ENCODE measurements at places on chromosomes 13 and 19.

- no peak for DNase-seq
Measured at GRCh38 chr19:17488593-17489391, 18.5 kb downstream of the SLC27A1 start.

- no peak for DNase-seq
Measured at GRCh38 chr19:1492474-1493006, 1.6 kb downstream of the REEP6 start.

DNA sequence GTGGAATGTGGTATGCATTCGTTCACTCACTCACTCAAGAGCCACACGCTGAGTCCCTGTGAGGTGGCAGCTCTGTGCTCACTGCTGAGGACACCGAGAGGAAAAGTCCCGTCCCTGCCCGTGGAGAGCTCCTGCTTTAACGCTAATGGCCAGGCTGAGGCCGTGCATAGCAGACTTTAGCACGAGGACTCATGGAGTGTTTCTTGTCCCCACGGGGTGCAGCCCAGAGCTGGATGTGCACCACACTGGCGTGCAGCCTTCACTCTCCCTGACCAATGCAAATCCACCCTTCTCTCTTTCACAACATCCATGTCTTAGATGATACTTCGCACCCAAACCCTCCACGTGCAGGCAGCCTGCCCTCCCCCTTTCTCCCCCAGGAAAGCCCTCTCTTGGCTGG is 159.6 kb upstream of the ZNF536 start:
- DNase-seq, result no peak

DNA sequence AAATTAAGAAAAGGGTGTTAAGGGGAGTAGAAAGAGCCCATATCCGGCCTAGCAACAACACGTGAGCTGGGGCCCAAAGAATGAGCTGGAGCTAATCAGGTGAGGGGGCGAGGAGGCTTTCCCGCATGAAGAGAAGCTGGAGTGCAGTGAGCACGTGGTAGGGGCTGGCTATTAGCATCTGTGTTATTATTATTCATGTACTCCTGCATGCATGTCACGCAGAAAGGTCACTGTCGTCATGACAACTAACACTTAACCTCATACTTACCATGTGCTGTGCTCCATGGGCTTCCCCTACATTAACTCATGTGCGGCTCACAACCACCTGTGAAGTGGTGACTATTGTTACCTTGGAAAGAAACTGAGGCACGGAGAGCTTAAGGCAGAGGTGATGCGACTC is 227.6 kb upstream of the UBL3 start:
- DNase-seq, result no peak

GRCh38 chr19:28453420-28453819 is 759.5 kb downstream of the UQCRFS1 start:
- DNase-seq, result no peak

DNA sequence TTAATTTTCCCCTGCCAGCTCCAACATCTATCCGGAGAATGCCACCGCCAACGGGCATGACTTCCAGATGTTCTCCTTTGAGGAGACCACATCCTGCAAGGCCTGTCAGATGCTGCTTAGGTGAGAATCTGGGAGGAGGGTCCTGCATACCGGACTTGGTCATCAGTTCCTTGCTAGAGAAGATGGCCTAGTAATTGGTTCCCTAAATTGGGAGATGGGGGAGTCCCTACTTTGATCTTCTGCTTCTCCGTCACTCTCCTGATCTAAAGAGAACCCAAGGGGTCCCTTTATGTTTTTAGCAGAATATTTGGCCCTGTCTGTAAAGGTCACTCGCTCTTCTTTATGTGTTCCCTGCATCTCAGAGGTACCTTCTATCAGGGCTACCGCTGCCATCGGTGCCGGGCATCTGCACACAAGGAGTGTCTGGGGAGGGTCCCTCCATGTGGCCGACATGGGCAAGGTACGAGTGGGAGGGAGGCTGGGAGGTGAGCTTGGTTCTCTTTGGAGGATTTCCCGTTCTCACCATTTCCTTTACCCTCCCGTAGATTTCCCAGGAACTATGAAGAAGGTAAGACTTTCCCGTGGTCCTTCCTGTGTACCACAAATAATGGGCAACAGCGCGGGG is 54.1 kb upstream of the ADGRE1 start:
- DNase-seq, result no peak

- DNase-seq, result no peak
Measured at GRCh38 chr13:101384929-101385328, 31.4 kb downstream of the NALCN start.

- DNase-seq, result no peak
Measured at GRCh38 chr19:48394331-48395169, 1.1 kb downstream of the GRIN2D start.

DNA sequence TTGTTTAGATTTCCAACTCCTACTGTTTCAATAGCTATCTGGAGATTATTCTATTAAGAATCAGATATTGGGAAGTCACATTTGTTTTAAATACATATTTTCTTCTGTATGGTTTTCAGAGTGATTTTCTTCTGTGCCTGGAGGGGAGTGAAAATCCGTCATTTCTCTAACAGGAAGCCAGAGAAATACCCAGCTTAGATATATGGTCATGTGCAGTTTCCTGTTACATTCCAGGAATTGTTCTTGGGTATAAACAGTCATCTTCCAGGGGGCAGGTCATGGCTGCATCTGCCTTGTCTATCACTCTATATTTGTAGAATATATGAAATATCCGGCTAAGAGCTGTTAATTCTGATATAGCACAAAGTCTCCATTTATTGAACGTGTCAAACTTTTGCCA is 77.5 kb upstream of the MIR17HG start:
- DNase-seq, result no peak

DNA sequence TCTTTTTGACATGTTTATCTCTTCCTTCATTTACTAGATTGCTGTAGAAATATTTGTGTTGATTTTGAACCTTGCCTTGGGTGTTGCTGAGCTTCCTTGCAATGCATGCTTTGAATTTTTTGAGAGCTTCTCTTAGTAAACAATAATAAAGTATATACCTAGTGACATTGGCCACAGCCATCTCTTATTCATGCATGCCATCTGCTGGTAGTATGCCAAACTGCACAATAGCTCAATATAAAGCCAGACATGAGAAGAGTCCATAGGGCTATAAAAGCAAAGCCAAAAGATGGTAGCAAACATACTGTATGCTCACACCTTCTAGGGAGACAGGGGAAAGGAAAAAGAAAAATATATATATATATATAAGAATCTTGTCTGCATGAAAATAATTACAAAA is 18.9 kb upstream of the ZSCAN5A start:
- DNase-seq, result no peak

DNA sequence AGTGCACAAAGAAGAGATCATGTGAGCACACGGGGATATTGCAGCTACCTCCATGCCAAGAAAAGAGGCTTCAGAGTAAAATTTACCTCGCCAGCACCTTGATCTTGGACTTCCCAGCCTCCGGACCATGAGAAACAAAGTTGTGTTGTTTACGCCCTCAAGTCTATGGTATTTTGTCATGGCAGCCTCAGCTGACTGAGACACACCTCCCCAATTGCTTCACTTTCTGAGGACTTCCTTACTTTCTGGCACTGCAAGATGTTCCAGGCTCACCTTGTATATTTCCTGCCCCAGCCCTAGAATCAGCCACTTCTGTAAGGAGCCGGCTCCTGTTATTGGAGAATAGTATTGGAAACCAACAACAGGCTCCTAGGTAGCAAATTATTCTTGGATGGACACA is 6.6 kb upstream of the CEBPG start:
- no peak for DNase-seq

Data from C1 segment of cervical spinal cord (tissue), 14 donors.